ENCODE measurements at places on chromosomes 13 and 19.

DNA sequence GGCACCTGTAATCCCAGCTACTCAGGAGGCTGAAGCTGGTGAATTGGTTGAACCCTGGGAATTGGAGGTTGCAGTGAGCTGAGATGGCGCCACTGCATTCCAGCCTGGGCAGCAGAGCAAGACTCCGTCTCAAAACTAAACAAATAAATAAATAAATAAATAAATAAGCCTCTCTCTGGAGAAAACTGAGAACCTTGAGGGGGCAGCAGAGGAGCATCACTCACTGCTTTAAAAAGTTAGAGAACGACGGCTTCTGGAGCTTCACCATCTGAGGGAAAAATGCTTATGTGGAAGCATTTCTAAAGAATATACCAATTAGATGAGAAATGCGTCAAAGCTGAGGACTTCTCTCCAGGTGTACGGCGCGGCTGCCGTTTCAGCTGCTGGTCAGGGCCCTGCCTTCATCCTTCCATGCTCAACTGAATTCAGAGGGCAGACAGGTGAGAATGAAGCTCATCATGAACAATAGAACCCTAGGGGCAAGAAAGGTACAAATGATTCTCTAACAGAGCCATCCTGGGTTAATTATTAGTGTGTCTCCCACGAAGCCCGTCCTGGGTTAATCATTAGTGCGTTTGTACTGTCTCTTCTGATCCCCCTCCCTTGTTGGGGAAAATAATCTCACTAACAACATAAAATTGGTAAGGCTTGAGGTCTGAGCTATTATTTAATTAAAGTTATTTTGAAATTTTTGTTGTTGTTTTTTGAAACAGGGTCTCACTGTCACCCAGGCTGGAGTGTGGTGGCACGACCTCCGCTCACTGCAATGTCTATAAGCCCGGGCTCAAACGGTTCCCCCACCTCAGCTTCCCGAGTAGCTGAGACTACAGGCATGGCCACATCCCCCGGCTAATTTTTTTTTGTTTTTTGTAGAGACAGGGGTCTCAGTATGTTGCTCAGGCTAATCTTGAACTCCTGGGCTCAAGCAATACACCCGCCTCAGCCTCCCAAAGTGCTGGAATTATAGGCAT is 80.1 kb downstream of the IPO5 start:
- DNase-seq: peak; percentile 25

- DNase-seq: peak; percentile 84
Measured at GRCh38 chr19:16330368-16330801, 5.8 kb downstream of the KLF2 start.

DNA sequence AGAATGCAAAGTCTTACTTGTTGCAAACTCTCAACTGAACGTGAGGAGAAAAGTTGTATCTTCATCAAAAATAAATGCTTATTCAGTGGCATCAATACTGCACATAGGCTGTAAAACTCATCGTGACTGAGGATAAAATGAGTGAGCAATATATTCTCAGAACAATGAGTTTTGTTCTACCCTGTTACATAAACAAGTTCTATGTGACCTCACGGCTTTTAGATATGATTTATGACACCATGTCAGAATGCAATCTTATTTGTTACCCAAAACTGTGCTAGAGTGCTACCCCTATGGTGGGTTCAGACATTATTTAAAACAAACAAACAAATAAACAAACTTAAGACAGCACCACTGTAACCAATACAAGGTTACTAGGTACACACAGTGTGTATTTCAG is 55.4 kb downstream of the FOXO1 start:
- DNase-seq: no peak

- DNase-seq: peak; percentile 22
Measured at GRCh38 chr13:98108341-98108740, 34.6 kb upstream of the FARP1 start.

GRCh38 chr19:18160493-18160970 is 7.6 kb downstream of the PIK3R2 start:
- DNase-seq: no peak

DNA sequence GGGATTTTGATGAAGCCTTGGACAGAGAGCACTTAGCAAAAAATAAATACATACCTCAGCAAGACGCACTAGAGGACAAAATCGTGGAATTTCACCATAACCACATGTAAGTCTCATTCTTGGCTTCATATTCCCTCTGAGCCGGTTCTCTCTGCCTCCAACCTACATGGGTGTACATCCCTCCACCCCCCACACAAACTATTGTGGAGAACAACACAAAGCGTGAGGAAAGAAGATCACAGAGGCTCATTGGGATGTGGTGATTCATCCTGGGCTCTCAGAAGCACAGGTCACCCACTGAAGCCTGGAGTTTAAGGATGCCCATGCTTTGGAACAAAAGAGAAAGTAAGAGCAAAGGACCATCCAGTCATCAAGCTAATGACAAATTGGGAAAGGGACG is 192.2 kb downstream of the STK24 start:
- DNase-seq: peak; percentile 69

- no peak for DNase-seq
Measured at GRCh38 chr19:18363787-18364186, 22.2 kb upstream of the GDF15 start.

DNA sequence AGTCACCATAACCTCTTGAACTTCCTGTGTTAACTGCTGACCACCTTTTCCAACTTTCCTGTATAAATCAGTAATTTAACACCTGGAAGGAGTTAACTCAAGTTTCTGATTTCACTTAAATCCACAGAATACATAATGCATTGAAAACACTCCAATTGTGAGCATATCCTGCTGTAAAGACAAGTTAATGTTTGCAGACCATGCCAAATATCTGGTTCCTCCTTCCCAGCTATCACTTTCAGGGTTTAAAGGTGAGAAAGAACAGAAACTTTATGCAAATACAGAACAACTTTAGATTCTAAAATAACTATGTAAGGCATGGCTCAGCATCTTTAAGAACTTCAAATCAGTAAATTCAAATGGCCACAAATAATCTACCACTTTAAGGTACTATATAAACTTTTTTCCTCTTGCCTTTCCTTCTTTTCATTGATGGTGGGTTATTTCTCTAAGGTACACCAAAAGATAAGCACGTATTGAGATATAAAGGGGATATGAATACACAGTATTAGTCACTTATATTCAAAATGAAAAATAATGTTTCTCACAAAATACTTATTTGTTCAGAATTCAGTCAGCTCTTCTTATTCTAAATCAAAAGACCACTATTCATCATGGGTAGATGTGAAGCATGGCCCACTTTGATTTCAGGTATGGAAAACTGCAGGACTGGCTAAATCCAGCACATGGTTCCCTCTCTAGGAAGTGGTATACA is 6.6 kb upstream of the TPTE2 start:
- no peak for DNase-seq

GRCh38 chr19:33227242-33227650 is 1.6 kb upstream of the SLC7A10 start:
- DNase-seq: peak; percentile 41

GRCh38 chr13:103236213-103236612 is 170.0 kb upstream of the SLC10A2 start:
- no peak for DNase-seq

DNA sequence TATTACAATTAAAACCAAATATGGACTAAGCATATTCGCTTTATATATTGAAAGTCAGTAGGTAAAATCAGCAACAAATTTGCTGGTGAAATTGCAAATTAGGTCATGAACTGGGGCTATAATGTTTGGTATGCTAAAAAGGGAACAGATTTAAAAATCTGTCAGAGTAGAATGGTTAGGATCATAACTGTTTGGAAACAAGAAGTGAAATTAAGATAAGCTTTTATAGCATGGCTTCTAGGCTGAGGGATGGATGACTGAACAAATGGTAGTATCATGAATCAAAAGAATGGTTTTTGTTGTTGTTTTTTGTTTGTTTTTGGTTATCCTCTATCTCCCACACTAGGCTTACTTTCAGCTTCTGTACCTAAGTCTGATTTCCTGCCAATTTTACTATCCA is 1090.4 kb downstream of the PCDH9 start:
- no peak for DNase-seq

All from astrocyte (in vitro differentiated cells and primary cell).